ENCODE measurements at places on chromosomes 3 and 15.

DNA sequence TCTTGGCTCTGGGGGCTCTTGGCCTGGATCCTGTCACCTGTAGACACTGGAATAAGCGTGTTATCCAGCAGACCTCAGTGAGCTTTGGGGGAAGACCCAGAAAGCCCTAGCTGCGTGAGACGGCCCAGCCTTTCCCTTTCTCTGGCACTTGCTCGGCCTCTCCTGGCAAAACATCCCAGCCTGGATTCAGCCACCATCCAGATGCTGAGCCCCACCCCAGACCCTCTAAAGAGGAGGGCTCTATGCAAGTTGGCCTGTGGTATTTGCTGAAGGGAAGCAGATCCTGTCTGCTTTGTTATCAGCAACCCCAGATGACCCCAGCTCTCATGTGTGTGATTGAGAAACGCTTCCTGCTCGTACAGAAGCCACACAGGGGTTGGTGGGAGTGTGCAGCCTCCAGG lies 267.2 kb downstream of the FAM43A start:
- no peak for DNase-seq

DNA sequence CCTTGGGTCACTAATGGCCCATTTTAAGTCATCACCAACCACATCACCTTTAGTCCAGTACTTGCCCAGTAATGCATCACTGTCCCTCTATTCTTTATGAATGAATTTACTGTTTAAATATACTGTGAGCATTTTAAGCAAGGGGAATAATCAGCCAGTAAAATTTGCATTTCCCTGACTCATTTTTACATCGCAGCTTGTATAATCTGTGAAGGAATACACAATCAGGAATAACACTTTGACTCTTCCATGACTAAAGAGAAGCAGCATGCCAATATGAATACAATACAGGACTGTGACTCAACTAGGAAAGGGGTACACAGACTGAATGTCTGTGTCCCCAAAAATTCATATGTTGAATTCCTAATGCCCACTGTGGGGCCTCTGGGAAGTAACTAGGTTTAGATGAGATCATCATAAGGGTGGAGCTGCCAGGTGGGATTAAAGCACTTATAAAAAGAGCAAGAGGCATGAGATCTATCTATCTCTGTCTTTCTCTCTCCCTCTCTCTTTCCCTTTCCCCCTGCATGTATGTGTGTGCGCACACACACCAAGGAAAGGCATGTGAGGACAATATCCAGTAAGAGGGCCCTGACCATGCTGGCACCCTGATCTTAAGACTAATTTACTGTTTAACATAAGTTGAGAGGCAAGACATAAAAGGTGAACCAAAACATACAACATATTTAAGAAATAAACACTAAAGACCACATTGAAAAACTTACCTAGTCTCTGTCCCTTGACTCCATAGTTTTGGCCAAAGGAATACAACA lies 12.1 kb downstream of the B4GALT4 start:
- no peak for DNase-seq

- no peak for DNase-seq
Observed at GRCh38 chr3:105497386-105497785, 130.7 kb downstream of the ALCAM start.

GRCh38 chr3:188916934-188917401 lies 254.8 kb upstream of the TPRG1 start:
- no peak for DNase-seq

DNA sequence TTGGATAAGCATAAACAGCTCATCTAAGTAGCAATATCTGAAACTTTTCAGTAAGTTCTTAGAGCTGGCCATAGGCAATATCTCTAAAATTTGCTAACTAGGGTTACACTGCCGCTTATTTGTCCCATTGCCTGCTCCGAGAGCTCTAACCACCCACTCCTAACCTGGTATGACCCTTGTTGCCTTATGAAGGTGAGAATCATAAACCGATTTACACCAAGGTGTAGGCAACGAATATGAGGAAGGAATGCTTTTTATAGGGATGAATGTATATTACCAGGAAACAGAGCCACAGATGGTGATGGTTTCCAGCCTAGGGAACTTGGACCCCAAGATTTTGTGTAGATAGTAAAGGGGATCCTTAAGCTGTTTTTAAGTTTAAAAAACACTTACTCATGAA lies 440.9 kb downstream of the PDCD6IP start:
- DNase-seq: no peak
